ENCODE measurements at places on chromosomes 16 and 17.

GRCh38 chr16:12291989-12292759, 315.6 kb downstream of the SNX29 start:
- DNase-seq: no peak

DNA sequence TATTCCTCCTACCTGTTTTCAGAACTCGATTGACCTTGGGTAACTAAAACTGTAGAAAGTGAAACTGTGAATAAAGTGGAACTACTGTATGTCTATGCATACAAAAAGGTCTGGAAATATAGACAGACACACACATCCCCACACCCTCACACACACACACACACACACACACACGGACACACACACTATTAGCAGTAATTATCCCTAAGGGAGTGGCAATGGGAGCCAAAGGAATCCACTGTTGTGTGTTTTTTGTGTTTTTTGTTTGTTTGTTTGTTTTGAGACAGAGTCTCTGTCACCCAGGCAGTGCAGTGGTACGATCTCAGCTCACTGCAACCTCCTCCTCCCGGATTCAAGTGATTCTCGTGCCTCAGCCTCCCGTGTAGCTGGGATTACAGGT, 26.6 kb upstream of the SRCIN1 start:
- DNase-seq: no peak

DNA sequence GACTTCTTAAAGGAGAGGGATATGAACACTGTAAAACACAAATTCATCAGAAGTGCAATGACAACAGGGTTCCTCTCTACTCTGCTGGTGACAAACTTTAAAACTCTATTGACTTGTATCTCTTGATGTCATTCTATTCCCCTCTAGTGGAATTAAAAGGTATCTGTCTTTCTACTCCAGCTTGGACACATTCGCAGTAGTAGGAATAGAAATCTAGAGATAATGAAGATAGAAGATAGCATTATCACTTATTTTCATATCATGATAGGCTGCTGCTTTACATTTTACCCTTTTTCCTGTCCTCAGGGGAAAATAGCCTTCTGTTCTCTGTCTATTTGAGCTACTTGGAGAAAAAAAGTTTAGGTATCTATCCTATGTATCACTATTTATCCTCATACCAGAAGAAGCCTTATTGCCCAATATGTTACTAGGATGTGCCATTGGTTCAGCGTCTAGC, 209.6 kb upstream of the CACNG5 start:
- DNase-seq: no peak

GRCh38 chr16:53737552-53737951, 33.6 kb downstream of the FTO start:
- DNase-seq: no peak

DNA sequence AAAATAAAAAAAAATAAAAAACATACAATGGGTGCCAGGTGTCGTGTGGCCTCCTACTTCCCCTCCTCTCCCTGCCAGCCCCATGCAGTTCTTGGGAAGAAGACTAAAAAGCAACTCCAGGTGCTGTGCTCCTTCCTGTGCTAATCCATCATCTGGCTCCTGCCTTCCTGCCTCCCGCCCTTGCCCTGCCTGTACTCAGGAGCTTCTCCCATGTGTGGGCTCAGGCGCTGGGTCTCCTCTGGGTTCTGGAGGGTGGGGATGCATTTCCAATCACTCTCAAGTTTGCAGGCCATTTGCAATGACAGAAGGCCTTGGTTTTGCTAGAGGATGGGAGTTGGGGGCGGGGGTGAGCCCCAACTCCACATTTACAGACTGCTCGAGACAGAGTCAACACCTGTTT, 122.9 kb downstream of the SDK2 start:
- DNase-seq: no peak

- no peak for DNase-seq
Observed at GRCh38 chr17:65487161-65487560, 74.3 kb downstream of the AXIN2 start.

DNA sequence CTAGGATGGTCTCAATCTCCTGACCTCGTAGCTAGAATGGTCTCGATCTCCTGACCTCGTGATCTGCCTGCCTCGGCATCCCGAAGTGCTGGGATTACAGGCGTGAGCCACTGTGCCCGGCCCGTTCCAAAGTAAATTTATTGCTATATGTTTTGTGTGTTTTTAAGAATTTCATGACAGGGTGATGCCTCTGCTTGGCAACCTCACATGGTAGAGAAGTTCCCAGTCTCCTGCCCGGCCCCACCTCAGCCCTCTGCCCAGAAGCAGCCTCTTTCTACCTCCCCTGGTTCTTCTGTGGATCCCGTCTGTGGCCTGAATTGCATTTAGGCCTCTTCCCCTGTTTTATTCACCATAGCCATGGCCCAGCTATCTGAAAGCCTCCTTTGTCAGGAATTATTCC, 55.0 kb downstream of the B9D1 start:
- no peak for DNase-seq

GRCh38 chr17:6534846-6535514, 21.4 kb downstream of the PITPNM3 start:
- no peak for DNase-seq

DNA sequence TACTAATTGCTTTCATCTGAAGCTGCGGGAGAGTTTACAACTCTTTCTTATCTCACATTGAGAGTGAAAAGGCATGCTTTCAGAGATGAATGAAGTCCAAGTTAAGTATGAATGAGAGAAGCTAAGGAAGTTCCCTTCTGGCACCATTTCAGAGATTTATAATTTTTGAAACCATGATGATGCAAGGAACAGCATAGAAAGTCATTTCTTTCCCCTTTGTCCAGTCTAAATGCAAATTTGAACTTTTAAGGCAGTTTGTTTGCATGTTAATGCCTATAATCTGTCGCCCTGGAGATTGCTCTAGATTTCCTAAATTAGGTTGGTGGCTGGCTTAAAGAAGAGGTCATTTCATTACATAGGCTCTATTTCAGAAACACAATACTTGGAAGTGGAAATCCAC, 594.8 kb upstream of the GOT2 start:
- DNase-seq: no peak

- no peak for DNase-seq
Observed at GRCh38 chr16:51141541-51141940, 9.5 kb downstream of the SALL1 start.

GRCh38 chr16:66493490-66494401, 56.2 kb downstream of the TK2 start:
- no peak for DNase-seq

DNA sequence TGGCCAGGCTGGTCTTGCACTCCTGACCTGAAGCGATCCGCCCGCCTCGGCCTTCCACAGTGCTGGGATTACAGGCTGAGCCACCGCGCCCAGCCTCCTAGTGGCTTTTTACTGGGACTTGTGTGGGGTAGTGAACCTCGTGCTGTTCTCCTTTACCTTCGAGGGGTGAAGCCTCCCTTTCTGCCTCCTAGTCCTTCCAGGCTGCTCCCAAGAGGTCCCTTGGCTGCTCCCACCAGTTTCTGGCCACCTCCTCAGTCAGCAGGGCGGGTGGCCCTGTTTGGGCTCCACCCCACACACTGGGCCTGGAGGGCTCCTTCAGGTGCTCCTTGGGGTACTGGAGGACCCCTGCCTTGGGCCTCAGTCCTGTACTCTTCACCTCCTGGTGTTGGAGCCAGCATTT, 70.9 kb upstream of the ZNF750 start:
- no peak for DNase-seq

DNA sequence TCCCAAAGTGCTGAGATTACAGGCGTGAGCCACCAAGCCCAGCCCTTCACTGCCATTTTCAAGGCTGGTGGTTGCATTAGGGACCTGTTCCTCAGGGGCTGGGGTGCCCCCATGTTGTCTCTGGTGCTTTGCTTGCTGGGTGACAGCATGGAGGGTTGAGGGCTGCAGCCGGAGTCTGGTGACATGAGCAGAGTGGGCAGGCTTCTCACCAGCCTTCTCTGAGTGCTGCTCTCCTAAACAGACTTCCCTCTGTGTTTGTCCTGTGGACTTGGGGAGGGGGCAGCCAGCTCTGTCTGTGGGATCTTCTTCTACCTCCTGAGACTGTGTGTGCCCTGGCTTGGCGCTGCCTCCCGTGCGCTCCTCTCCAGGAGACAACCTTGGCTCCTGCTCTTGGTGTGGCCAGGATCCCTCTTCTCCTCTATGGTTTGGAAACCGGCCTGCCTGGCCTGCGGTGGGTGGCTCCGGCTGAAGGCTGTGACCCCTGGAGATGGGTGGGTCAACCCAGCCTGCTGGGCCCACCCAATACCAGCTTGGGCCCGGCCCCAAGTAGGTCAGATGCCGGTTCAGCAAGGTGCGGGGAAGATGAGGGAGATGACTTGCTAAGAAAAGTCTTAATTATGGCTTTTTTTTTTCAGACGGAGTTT, 72.1 kb downstream of the PDPK1 start:
- DNase-seq: no peak

DNA sequence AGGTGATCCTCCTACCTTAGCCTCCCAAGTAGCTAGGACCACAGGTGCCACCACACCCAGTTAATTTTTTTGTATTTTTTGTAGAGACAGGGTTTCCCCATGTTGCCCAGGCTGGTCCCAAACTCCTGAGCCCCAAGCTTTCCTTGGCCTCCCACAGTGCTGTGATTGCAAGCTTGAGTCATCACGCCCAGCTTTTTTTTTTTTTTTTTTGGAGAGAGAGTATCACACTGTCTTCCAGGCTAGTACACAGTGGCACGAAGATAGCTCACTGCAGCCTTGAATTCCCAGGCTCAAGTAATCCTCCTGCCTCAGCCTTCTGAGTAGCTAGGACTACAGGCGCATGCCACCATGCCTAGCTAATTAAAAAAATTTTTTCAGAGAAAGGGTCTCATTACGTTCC, 27.2 kb downstream of the HEATR9 start:
- DNase-seq: no peak

DNA sequence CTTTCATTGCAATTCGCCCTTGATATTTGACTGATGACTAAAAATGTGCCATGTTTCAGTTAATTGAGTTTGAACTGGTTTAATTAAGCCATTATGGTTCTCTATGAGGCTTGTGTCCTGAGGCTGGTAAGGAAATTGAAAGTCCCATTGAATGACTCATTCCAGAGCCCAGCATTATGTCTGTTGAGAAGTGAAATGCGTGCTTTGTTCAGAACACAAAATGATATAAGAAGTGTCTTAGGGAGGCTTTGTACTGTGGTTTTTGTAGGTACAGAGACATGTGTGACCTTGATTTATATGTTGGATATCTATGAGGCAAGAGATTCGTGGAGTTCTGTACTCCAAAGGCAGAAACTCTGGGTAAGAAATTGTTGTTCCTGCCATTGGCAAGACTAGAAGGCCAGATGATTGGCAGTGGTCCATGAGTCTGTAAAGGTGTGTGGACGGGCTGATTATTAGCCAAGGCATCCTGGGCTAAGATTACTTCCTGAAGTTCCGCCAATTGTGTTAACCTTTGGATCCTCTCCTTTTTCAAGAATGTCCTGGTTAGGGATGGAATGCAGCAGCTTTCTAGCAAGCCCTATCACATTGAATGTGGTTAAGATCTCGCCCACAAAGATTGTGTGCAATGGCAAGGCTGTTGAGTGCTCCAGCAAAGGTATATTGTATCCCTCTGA, 103.7 kb downstream of the NPIPB5 start:
- no peak for DNase-seq

DNA sequence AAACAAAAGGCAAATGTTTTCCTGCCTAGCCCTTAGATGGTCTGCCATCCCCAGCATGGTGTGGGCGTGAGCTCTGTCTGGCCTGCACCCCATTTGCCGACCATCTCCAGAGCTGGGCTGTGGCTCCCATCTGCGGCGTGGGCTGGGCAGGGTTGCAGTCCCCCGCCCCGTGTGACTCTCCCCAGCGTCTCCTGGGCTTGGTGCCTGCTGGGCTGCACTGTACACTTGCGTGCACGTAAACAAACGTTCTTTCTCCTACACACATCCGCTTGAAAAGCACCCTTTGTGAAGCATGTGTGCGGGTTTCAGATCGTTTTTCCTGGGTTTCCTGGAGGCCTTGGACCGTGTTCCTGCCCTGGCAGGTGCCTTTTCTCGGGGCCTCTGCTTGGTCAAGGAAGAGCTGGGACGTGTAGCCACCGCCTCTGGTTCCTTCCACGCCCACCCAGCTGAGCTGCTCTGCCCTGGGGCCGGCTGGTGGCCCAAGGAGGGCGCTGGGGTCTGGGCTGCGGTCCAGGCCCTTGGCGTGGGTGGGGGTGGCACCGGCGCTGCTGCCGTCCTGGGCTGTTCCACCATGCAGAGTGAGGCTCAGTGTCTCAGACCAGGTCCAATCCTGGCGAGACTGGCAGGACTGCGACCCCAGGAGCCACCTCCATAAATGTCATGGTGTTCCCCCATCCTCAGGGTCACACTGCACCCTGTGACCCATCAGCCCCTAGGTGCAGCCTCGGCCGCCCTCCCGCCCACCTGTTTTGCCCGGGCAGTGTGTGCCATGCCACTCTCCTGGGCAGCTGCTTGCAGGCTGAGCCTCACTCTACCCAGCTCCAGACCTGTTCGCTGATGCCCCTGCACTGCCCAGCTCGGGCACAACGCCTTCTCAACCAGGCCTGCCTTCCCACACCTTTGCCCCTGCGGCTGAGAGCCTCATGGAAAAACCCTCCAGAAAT, 9.9 kb upstream of the BAIAP3 start:
- DNase-seq: no peak

DNA sequence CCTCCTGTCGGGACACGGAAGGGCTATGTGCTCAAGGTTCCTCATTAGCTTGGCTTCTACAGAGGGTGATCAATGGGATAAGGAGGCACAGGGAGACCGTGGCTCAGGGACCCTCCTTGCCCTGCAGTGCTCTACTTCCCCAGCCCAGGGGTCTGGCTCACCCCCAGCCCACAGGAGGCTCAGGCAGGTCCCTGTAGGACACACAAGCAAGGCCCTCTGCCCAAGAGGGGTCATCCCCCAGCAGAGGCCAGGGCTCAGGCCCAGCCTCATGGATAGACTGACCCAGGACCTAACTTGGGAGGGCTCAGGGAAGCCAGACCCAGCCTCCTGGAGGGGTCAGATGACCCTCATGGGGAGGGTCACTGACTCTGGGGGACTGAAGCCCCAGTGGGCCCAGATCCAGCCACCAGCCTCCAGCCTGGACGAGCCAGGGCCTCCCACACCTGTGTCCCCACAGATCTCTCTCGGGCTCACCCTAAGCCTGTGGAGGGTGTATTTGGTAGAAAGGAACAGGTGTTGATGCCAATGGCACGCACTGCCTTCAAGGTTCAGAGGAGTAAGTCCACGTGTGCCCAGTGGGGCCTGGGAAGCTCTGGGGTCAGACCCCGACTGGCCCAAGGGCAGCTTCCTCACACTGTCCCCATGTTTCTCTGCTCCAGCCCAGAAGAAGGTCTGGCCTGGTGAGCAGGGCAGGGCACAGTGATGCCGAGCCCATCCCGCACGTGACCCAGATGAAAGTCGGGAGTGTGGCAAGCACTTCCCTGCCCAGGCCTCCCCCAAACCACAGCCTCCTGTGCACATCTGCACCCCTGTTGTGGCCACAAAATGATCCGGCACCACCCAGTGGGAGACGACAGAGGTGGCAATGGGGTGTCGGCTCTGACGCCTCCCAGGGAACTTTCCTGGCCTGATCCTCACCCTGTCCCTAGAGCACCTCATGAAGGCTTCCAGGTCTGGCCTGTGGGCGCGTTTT, 10.9 kb upstream of the KRTAP17-1 start:
- no peak for DNase-seq

DNA sequence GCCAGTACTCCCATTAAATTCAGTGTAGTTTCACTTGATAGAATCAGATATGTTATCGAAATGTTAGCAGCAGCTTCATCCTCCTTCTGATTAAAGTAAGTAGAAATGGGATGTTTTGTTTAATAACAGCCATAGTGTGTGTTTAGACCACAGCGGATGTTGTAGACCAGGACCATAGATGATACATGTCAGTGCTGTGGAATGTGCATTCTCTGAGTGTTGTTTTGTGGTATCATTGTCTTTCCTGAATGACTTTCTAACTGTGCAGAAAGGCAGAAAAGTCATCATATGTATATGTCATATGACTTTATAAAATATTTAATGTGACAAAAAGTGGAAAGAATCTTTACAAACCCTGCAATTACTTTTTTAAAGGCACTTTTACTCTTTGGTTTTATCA, 55.6 kb downstream of the CYLD start:
- DNase-seq: no peak

Measured in cortex of kidney (tissue), 1 donor.